ENCODE measurements at places on chromosomes 7 and 10.

DNA sequence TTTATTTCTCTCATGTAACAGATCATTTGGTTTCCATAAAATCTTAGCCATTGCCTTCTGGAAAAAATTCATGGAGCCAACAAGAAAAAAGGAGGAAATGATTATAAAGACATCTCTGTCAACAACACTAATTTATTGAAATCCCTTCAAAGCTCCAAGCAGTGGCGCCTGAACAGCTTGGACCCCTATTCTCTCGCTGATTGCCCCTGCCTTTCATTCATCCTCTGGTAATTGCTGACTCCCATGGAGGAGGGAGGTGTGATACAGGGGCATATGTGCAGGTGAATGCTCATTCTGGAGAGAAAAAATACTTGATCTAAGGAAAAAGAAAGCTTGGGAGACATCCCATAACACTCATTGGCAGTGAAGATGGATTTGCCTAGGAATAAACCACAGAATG is 345.5 kb downstream of the FGFR2 start:
- DNase-seq: no peak

DNA sequence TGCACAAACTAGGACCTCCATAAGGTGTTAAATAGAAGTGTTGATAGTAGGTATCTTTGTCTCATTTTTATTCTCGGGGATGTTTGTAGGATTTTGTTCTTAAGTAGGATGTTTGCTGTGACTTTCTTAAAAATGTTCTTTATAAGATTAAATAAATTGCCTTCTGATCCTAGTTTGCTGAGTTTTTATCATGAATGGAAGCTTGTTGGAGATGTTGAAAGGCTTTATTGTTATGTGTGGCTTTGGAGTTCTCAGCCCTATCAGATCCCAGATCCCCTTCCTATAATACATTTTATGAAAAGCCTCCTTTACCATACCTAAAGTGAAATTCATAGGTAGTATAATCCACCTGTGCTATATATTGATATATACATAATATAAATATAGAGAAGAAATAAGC is 40.1 kb downstream of the NHLRC2 start:
- no peak for DNase-seq

- no peak for DNase-seq
These were observed 27.5 kb downstream of the NOD1 start for GRCh38 chr7:30450983-30451497.

DNA sequence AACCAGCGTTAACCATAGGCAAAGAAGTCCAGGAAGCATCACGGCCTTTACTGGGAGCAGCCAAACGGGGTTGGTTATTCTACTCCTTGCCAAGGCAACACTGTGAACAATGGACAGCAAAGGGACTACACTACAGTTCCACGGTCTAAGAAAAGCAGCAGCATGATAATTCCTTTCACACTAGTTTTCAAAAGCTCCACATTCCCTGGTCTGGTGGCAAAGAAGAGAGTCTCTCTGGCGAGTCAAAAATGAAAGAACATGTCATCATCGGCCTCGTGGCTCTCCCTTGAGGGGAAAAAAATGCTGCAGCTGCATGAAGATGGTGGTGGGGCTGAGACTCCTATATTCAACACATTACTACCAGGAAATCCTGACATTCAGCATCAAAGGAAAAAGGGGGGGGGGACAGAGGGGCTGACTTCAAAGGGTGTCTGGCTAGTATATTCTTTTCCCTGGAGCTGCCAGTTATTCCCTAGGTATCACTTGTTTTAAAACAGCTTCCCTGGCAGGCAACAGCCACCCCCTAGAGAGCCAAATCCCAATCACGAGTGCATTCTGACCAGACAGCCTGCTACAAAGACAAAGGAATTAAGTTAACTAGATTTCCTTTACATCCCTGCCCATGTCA is 49.1 kb downstream of the SLC37A3 start:
- no peak for DNase-seq

DNA sequence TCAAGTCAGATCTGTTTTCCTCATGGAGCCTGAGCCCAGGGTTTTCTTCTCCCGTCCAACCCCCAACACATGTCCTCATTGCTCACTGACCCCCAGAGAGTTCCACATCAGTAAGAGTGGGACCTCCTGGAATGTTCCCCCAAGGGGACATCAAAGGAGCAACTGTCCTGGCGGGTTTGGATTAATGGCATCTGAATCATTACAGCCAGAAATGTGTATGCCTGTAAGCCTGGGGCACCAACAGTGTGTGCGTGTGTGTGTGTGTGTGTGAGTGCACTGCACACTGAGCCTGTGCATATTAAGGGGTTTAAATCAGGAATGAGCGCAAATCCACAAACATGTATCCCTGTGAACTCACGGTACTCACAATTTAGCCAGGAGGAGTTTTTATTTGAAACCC is 222.3 kb downstream of the PLXNA4 start:
- DNase-seq: no peak

GRCh38 chr10:70557876-70558275 is 44.7 kb downstream of the PRF1 start:
- no peak for DNase-seq

- DNase-seq: no peak
These were observed 4.8 kb upstream of the OR6V1 start for GRCh38 chr7:143047326-143047725.

GRCh38 chr7:85177316-85177715 is 9.5 kb downstream of the SEMA3D start:
- no peak for DNase-seq

DNA sequence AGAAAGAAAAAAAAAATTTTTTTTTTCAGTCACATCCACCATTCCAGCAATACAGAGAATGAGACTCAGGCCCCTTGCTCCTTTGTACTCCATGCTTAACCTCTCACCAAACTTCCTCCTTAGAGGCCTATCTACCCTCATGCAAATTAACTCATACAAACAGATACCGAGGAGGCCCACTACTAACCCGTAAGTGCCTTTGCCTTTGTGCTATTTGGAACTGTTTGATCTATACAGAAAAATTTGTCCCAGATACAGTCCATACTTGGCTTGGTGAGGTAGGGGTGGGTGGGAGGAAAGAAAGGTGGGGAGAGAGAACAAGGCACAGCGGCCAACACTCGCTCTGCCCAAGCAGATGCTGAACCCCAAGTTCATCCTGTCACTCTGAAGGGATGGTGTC is 87.8 kb upstream of the DUSP5 start:
- peak; percentile 50 for DNase-seq

- DNase-seq: no peak
These were observed 150.8 kb downstream of the DGKI start for GRCh38 chr7:137695942-137696341.

DNA sequence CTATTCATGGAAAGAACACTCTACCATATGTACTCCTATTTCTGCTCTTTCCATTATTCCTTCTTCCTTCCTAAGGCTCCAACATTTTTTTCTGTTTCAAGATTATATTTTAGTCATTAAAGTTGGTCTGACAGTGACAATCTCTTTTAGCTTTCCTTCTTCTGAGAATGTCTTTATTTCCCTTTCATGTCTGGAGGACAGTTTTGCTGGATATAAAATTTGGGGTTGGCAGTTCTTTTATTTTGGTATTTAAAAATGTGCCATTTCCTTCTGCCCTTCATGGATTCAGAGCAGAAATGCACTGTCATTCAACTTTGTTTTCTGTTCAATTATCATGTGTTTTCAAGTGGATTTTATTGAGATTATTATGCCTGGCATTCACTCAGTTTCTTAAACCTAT is 53.1 kb downstream of the VSTM4 start:
- DNase-seq: no peak

- DNase-seq: no peak
These were observed 11.6 kb downstream of the GATA3 start for GRCh38 chr10:8066124-8066523.

DNA sequence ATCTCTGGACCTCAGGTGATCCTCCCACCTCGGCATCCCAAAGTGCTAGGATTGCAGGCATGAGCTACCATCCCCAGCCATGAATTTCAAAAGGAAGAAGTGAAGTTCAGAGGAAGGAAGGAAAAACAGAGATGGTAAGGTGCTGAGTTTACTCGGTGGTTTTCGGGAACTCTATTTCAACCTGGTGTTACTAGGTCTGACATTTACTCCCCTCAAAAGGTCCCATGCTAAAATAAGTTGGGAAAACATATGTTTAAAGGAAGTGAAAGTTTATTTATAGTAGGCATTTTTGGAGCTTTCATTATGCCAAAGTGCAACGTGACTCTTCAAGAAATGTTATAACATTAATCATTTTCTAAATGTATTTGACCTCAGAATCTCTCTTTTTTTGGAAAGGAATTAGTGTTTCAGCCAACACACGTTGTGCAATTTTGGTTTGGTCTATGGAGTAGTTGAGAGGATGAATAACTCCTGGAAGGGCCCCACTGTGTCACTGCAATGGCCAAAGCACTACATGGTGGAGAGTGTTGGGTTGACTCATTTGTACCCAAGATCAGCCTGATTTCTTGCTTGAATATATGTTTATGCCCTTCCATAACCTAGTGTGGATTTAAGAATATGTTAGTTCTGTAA is 114.7 kb upstream of the FAM171A1 start:
- no peak for DNase-seq

DNA sequence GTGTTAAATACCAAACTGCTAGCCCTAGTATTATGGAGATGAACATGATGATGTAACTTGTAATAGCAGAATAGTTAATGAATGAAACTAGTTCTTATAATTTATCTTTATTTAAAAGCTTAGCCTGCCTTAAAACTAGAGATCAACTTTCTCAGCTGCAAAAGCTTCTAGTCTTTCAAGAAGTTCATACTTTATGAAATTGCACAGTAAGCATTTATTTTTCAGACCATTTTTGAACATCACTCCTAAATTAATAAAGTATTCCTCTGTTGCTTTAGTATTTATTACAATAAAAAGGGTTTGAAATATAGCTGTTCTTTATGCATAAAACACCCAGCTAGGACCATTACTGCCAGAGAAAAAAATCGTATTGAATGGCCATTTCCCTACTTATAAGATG is 33.2 kb downstream of the SIRT1 start:
- DNase-seq: no peak

GRCh38 chr10:71598621-71599055 is 120.9 kb downstream of the C10orf105 start:
- no peak for DNase-seq

DNA sequence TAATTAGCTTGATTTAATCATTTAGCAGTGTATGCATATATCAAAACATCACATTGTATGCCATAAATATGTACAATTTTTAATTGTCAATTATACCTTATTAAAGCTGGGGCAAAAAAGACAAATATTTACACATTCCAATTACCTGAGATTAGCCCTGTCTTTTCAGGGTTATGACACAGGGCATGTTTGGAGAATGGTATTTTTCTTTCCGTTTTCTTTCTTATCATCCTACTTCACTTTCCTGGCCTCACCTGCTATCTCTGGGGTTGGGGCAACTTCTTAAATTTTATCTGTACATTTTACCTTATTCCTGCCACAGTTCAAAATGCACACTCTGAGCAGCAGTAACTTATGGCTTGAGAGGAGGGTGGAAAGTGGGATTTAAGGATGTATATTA is 285.9 kb downstream of the DOCK4 start:
- DNase-seq: no peak

GRCh38 chr7:67696878-67697277 is 700.2 kb downstream of the TYW1 start:
- no peak for DNase-seq

GRCh38 chr10:48469516-48470020 is 135.3 kb downstream of the ARHGAP22 start:
- DNase-seq: no peak

DNA sequence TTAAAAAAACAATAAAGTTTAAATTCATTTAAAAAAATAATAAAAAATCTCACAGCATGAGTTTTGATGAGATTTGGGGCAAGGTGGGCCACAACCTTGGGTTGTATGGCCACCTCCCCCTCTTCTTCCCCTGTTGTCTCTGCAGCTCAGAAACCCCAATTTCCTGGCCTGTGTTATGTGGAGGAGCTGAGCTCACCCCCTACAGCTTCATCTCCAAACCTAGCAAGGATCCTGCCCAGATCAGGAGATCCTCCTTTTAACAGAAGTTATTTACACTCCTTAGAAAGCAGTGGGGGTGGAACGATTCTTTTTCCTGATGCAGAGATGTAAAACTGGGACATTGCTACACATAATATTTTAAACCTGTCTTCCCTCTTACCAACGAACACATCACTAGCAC is 6.9 kb upstream of the SH2D4B start:
- DNase-seq: no peak

- DNase-seq: no peak
These were observed 31.9 kb downstream of the MICU1 start for GRCh38 chr10:72593963-72594362.

DNA sequence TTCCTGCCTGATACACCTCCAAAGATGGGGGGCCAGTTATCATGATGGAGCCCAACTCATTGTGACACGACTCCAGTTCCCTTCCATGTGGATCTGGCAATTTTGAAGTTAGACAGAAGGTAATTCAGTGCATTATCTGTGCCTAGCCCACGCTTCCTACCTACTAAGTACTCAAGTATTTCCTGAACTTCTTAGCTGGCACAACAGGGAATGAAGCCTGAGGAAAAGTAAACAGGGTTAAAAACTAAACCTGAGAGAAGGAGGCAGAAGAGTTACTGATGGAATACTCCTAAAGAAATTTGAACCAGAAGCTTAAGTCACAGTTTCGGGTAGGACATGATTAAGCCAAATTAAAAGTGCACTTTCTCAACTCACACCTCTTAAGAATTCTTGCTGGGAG is 1.1 kb upstream of the SEC31B start:
- DNase-seq: no peak

GRCh38 chr10:69861251-69862240 is 59.8 kb downstream of the COL13A1 start:
- no peak for DNase-seq

DNA sequence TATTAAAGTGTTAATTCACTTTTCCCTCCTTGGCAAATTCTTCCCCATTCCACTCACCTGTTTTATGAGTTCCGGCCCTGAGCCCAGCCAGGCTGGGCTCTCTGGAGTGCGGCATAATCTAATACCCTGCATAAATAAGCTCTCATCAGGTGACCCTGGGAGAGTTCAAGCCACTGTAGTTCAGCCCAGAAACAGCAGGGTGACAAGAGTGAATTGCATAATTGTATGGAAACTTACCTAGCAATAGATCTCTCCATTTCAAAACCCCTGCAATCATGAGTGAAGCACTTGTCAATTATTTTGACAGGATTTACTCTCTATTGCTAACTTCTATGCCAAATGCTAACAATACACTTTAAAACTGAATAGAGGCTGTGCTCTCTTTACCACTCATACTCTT is 94.7 kb downstream of the OSBPL3 start:
- no peak for DNase-seq

DNA sequence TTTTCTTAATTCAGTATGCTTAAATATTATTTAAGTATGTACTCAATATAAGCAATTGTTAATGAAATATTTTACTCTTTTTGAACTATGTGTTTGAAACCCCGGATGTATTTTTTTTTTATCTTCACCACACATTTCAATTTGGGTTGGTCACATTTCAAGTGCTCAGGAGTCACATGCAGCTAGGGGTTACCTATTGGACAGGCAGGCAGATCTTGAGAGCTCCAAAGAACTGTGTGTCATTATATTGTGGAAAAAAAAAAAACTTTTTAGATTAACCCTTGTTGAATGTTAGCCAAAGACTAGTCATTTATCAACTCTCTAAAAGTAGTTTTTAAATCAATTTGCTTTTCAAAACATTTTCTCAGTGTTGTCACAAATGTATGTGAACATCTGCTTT is 37.2 kb downstream of the IKZF1 start:
- no peak for DNase-seq

GRCh38 chr10:96712662-96713271 is 7.5 kb downstream of the PIK3AP1 start:
- DNase-seq: no peak

- DNase-seq: no peak
These were observed 3.7 kb downstream of the STX1A start for GRCh38 chr7:73715648-73716317.

- DNase-seq: no peak
These were observed 72.2 kb upstream of the MYL10 start for GRCh38 chr7:101701153-101701794.
